SHP77 (cell line): ENCODE measurements at places on chromosomes 4 and X.

DNA sequence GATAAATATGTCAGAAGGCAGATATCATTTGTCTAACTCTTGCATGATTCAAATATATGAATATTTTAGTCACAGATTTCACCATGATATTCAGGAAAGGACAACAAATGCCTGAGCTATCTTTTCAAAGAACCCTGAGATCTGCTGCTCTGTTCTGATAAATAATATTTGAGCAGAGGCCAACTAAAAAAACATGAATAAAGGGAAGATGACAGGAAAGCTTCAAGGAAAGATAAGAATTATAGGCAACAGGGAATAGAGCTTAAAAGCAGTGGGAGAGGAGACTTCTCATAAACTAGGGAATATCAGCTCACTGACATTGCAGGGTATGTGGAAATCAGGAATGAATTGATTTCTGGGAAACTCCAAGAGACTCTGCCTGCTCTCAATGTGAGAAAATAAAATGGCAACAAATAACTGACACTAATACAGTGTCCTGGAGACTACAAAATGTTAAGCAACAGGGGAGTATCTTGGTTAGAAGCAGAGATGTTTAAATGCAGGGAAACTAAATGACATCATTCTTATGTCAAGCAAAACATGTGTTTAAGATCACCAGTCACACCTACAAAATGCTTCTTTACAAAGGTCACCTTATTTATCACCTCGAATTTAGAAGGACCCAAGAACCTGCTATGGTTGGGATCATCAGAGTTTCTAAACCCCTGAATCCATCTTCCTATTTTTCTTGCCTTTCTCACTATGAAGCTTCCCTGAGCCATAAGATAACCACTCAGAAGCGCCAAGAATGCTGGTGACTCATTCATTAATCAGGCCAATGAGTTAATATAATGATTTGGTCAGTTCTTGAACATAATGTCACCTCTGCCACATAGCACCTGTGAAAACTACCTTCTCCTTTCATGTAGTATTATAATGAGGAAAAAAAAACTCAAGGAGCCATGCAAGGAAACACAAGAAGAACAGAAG is 78.1 kb downstream of the NDST3 start:
- no peak for DNase-seq

DNA sequence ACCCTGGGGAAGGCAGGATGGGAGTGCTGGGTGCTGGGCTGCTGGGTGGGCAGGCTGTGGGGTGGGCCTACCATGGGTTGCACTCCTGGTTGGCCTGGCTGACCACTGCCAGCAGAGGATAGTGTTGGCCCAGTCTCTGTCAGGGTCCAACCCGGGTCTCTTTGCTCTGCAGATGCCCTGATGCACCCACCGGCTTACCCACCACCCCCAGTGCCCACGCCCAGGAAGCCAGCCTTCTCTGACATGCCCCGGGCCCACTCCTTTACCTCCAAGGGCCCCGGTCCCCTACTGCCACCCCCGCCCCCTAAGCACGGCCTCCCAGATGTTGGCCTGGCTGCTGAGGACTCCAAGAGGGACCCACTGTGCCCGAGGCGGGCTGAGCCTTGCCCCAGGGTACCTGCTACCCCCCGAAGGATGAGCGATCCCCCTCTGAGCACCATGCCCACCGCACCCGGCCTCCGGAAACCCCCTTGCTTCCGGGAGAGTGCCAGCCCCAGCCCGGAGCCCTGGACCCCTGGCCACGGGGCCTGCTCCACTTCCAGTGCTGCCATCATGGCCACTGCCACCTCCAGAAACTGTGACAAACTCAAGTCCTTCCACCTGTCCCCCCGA is 14.2 kb upstream of the ADD1 start:
- no peak for DNase-seq

DNA sequence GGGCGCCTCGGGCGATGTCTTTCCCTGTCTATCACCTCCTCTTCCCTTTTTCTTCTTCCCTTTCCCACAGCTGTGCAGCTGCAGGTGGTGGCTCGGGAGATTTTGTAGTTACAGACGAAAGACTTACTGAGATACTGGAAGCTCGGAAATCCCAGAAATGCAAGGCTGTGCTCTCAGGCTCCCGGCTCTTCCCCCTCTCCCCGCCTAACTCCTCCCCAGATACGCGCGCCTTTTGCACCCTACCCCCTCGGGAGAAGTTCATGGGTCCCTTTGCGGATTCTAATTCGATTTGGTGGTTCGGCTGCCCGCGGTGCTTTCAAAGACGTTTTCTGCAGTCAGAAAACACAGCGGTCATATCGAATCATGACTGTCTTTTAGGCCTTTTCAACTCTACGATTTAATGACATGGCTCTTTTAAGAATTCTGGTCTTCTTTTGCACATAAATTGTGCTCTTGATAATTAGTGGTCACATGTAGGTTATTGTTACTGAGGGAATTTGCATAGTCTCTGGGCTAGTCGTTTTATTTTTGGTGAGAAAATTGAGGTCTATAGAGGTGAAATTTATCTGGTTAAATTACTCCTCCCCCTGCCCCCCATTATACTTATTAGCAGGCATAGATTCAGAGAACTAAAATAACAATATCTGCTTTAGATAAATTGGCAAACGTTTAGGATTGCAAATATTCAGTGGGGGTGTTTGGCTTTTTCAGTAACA is 1.6 kb downstream of the SEPTIN11 start:
- DNase-seq = peak; percentile 27

GRCh38 chr4:37719021-37719420 is 32.8 kb upstream of the RELL1 start:
- no peak for DNase-seq

DNA sequence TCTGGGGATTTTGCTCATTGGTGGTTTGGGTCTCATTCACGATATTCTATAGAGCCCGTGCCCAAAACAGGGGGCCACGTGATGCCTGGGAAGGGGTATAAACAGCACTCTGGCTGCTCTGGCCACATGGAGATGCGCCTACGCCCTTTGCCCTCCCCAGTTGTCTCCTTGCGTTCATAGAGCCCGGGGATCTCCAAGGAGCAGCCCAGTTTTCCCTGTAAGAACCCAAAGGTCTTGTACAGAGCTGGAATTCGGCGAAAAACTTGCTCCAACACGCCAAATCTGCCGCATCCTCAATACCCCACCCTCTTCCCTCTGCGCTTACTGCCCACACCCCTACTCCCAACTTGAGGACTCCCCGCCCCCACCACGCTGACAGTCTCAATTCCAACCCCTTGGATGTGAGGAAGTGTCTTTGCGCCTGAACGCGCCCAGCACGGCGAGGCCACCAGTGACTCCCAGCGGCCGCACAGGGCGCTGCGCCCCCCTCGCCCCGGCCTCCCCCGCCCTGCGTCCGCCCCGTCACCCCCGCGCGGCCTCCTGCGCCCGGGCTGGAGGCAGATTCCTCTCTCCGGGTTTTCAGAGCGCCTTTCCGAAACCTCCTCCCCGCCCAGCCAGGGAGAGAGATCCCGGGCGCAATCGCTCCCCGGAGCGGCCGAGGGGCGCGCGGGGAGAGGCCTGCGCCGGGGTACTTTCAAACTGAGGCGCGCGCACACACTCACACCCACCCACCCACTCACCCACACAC is at the start of gene NHS:
TSS of gene NHS (plus strand) at position 582 of the 748 bp plus-strand sequence. CDS start 558 bp downstream, outside the sequence.
- peak; percentile 75 for DNase-seq

GRCh38 chr4:41506130-41506529 is 31.8 kb upstream of the LIMCH1 start:
- DNase-seq = no peak

- DNase-seq = no peak
Measured at GRCh38 chrX:132671229-132671641, 182.4 kb upstream of the MBNL3 start.

- DNase-seq = no peak
Measured at GRCh38 chr4:24932515-24933225, 19.8 kb upstream of the CCDC149 start.

DNA sequence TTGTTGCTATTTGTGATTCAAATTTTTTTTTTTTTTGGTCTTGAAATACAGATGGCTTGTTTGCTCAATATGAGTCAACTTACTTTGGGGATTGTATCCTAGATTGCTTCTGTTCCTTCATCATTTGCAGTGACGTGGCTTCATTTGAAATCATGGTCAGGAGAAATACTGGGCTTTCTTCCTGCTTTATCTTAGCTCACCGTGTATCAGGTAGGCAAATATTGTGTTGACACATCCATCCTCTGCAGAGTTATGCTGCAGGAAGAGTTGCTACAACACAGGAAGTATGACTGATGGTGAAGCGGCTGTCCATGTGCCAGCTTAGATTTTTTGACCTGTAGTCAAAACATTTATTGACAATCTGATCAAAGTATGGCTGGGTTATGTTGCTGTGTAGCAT is 232.2 kb downstream of the C4orf33 start:
- DNase-seq = no peak

DNA sequence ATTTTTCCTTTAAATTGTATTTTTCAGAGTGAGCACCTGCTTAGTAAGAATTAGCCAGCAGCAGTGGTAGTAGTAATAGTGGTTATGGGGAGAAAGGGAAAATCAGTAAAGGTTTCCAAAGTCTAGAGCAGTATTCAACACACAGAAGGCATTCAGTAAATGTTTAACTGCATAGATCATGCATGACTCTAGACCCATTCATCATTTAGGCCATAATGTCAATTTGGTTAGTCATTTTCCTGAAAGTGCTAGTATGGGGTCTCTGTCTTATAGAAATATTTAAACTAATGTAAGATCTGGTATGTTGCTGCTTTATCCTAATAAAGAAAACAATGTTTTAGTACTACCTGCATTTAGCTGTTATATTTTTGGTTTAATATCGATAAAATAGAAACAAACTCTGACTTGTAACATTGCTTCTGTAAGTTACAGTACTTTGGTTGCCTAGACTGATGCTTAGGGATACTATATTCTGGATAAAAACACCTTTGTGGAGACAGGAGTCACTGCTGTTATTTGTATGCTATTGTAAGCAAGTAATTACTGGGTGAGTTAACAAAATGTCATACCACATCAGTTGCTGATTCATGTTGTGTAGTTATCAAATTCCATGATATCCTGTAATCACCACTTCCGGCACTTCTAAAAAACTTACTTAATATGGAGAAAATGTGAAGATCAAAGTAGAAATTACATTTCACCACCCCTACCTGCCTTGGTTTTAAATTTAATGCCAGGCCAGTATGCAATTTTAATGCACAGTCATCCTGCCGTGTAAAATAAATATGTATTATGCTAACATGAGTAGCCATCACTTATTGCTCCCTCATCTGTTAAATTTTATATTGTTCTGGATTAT is 115.8 kb upstream of the BMPR1B start:
- no peak for DNase-seq

- DNase-seq = no peak
Measured at GRCh38 chr4:65671372-65671771, 1.1 kb upstream of the EPHA5 start.

- peak; percentile 16 for DNase-seq
Measured at GRCh38 chrX:41085878-41086626, 807 bp downstream of the USP9X start.

GRCh38 chr4:48340276-48340964 is 909 bp upstream of the SLAIN2 start:
- no peak for DNase-seq

- DNase-seq = no peak
Measured at GRCh38 chrX:72349190-72349589, 43.5 kb upstream of the CITED1 start.

DNA sequence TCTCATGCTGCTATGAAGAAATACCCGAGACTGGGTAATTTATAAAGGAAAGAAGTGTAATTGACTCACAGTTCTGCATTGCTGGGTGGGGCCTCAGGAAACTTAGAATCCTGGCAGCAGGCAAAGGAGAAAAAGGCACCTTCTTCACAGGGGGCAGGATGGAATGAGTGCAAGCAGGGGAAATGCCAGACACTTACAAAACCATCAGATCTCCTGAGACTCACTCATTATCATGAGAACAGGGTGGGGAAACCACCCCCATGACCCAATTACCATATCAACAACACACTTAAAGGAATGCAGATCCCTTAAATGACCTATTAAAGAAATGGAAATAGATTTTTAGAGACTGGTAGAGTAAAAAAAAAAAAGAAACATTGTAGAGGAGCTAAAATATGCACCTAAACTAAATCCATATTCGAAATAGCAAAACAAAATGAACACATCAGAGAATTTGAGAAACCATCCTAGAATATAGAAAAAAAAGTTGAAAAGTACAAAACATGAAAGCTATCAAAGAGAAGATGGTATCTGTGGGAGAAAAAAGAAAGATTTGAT is 104.3 kb upstream of the UGT8 start:
- no peak for DNase-seq

- peak; percentile 77 for DNase-seq
Measured at GRCh38 chr4:128310266-128310697, 22.7 kb upstream of the PGRMC2 start.

DNA sequence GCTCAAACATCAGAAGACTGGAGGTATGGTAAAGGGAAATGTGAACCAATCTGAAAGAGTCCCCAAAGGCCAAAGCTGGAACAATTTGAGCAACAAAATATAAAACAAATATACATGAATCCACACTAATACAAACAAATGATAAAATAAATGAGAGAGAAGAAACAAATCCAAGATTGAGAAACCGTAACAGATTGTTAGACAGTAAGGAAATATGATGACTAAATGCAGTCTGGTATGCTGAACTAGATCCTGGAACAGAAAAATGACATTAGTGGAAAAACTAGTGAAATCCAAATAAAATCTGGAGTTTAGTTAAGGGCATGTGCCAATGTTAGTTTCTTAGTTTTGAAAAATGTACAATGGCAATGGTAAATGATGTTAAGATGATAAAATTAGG is 15.9 kb downstream of the PPA2 start:
- no peak for DNase-seq
